ENCODE measurements at places on chromosomes 5 and 9.
A peak's percentile ranks its signal among the peaks of the same experiment; 100 is the strongest.

DNA sequence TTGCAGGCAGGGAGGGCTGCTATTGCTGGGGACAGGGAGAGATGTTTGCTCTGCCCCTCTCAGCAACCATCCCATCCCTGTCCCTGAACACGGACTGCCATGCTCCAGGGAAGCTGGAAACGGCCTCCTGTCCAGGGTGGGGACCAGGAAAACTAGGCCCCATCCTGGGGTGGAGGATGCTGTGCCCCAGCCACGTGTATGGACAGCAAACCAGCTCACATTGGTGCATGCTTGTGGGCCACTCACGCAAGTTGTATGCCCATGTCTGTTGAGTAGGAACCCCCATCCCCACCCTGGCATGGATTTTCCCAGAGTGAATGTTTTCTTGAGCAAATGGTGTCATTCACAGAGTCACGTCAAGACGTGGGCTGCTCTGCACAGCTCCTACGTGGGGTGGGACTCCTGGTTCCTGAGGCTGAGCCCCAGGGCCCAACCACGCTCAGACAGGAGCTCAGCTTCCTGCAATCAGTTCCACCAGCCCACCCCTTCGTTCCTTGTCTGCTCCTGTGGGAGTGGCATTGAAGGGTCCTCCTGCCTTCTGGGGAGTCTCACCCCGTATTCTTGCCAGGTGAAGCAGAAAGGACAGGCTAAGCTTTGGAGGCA lies 4.6 kb downstream of the UNC5A start:
- no peak for DNase-seq

- DNase-seq = no peak
These were observed 27.0 kb upstream of the PRRC2B start for GRCh38 chr9:131366761-131367401.

DNA sequence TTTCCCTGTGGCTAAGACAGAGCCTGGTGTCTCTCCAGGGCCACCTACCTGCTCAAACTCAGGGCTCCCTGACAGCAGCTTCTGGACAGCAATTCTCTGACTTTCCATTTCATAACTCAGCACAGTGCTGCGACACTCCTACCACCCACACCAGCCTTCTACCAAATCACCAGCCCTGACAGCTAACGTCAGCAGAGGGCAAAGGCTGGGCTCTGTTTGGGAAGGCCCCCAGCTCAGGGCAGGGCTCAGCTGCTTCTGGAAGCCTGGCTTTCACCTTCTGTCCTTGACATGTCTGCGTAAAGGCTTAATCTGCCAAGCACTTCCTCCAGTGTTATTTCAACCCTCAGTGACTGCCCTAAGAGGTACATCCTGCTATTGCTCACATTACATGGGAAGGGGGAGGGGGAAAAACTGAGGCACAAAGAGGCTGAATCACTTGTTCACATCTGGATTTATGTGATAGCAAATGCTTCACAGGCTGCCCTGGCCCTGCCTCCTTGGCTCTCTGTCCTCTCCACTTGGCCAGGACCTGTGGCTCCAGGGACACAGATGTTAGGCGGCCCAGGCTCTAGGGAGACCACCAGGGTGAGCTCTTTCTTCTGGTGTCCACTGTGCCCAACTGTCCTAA lies 102.5 kb upstream of the PANK3 start:
- no peak for DNase-seq

DNA sequence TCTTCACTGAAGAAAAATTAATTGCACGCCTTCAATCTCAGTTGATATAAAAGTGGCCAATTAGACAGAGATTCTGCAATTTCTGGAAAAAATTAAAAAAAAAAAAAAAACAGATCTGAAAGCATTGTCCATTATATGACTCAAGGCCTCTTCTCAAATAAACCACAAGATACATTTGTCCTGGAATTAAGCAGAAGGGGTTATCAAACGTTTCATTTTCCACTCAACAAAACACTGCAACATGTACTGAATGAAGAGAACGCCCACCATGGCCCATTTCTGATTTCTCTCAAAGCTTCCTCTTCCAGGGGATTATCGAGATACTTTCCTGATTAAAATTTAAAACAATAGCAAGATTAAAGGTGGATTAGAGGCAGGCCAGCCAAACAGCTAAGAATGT lies 5.8 kb upstream of the PAPPA start:
- DNase-seq = no peak

- DNase-seq = no peak
These were observed 396.7 kb upstream of the CLINT1 start for GRCh38 chr5:158255609-158256008.

GRCh38 chr9:70404261-70404660 lies 10.2 kb downstream of the KLF9 start:
- DNase-seq = no peak

- DNase-seq = no peak
These were observed 45.8 kb downstream of the MOCS2 start for GRCh38 chr5:53063791-53064190.

DNA sequence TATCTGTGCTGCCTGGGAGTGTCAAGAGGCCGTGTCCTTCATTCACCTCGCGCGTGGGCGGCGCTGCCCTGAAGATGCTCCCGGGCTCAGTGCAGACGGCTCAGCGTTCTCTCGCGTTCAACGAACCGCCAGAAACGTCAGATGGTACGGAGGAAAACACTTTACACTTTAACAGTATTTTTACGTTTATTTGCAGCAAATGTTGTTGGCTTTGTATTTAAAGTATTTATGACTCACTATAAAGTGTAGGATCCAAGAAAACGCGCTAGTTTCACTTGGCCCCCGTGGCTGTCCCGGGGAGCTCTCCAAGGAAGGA lies 544 bp upstream of the ERCC6L2 start:
- peak; percentile 38 for DNase-seq

GRCh38 chr5:77140350-77140749 lies 53.3 kb upstream of the ZBED3 start:
- DNase-seq = no peak

DNA sequence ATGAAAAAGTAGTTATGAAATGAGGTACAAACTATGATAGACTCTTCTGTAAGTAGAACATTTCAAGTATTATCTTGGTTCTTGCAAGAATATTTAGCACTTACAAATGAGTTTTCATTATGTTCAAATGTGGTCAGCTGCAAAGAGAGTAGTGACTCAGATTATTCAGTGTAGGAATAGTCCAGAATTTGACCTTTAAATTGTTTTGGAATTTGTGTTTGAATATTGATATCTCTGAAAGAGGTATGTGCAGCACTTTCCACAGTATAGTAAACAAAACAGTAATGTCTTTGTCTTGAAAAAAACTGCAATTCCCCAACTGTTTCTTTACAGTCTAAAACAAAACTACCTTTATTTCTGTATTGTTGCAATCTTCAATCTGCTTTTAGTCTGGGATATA lies 56.1 kb downstream of the WDR70 start:
- DNase-seq = no peak

All from right renal cortex interstitium (tissue), 3 donors.